ENCODE measurements at places on chromosomes 5 and 9. TPM values are rescaled to one million over a fixed set of nuclear protein-coding genes. Genes with fewer than 3 reads are reported as not detected.

DNA sequence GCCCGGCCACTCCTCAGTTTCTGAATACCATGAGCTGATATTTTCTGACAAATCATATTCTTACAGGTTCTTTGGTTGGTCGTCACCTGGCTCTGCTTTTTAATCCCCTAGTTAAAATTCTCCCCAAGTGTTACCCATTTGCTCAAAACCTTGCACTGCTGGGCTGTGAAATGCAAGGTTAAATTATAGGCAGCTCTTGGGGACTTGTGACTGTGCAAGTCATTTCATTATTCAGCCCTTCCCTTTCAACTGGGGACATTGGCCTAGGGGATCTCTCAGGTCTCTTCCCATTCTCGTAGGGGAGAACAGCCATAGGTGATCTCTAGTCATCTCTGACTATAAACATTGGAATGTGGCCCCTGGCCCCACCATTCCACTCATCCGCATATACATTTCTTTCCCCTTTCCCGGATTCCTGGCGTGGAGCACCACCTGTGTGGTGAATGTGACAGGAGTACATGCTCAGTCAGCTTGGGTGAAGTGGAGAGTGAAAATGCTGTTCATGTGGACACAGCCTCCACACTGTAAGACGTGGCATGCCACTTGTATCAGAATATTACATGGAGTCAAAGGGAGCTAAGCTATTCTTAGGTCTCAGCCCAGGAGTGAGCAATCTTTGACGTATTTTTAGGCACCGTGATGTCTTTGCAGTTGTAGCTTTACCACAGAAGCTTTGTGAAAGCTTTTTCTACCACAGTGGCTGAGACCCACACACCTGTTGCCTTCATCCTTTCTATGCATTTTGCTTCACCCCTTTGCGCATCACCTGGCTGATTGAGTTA, 386.7 kb downstream of the KDM4C start:
- no peak for DNase-seq

- DNase-seq: no peak
Measured at GRCh38 chr9:131656356-131657036, 83.4 kb downstream of the RAPGEF1 start.

DNA sequence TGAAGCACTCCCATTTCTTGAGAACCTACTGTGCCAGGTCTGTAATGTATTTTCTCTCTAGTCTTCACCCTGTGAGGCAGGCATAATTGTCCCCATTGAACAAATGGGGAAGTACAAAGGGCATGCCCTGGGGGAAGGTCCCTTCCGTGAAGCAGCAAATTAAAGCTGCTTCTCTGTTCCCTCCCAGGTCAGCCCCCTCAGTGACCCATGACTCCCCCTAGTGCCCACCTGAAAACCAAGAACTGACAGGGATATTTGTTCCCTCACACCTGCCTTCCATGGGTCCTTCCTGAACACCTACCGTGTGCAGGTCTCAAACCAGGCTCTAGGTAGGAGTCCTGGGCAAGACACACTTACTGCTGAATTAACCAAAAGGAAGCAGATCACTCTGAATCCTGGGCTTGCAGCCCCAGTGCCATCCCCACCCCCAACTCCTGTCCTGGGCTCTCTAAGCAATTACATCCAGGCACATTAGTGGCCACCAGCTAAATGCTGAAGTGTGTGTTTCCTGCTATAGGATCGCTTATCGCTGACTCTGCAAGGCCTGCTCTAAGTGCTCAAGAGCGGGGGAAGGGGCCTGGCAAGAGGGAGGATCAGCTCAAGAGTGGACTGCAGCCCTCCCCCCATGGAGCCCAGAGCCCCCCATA, 254.8 kb downstream of the CDK5RAP2 start:
- no peak for DNase-seq

IL4 gene
- total RNA-seq: not detected

All from Caki2 (cell line).